ENCODE measurements at places on chromosomes 2 and 18.

DNA sequence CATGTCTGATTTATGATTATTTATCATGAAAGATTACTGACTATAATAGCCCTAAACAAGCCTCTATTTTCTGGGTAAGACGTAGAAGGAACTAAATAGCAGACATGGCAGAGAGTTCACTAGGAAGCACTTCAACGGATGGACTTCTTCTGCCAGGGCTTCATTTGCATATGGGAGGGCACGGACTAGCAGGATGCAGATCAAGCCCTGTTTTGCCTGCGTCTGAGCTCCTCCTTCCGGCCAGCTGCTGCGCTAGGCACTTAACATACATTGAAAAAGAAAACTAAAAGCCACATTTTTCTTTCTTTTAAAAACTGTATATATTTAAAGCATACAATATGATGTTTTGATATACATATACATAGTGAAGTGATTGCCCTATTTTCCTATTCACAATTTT, 340.0 kb upstream of the MEX3C start:
- DNase-seq = no peak

GRCh38 chr2:202104286-202104870, 31.3 kb downstream of the KIAA2012 start:
- DNase-seq = peak; percentile 65

DNA sequence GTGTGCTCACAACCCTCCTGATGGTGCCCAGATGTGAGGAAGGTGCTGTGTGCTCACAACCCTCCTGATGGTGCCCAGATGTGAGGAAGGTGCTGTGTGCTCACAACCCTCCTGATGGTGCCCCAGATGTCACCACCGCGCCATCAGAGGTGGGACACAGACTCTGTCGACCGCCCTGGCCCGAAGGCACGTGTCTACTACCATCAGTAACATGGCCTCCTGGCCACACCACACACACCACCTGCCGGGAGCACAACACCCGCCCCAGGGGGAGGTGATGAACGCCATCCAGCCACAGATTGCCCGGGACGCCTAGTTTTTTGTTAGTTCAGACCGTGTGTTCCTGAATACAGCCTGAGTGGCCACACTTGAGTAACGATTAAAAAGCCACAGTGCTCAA, 24.5 kb downstream of the HDAC4 start:
- DNase-seq = no peak

- DNase-seq = no peak
These were observed 313.7 kb downstream of the ZNF521 start for GRCh38 chr18:25038261-25038660.

DNA sequence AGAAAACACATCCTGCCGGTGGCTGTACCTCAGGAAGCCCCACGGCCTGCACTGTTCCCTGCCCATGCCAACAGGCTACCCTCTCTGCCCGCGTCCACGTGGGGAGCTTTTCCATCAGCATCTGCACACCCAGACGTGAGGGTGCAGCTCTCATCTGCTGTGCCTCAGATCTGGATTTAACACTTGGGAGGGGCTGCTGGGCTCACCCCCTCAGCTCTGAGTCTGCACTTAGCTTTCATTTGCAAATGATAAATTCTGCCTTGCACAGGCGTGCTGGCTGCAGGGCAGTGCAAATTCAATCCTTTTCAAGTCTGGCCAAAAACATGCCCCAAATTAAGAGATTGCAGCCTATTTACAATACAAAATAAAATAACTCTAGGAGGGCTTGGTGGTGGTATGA, 245.7 kb downstream of the TWIST2 start:
- DNase-seq = no peak
